ENCODE measurements at places on chromosomes 4 and X.

- DNase-seq: no peak
These were observed 377.9 kb downstream of the SMARCA1 start for GRCh38 chrX:129145385-129145784.

- DNase-seq: no peak
These were observed 9.1 kb downstream of the QDPR start for GRCh38 chr4:17502756-17503155.

DNA sequence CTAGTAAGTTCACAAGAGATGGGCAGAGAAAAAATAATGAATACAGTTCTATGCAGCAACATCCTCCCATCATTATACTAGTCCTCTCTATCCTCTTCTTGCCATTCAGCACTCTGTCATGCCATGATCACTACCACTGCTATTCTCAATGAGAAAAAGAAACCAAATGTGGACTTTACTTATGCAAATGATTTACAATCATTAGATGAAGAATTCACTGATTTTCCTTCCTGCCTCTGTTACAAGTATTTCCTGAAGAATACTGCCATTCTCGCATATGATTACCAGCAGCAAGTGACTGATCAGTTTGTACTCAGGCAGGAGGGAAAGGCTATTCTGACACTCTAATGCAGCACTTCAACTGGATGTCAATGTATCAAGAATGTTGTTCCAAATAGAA, 50.3 kb downstream of the WDFY3 start:
- no peak for DNase-seq

DNA sequence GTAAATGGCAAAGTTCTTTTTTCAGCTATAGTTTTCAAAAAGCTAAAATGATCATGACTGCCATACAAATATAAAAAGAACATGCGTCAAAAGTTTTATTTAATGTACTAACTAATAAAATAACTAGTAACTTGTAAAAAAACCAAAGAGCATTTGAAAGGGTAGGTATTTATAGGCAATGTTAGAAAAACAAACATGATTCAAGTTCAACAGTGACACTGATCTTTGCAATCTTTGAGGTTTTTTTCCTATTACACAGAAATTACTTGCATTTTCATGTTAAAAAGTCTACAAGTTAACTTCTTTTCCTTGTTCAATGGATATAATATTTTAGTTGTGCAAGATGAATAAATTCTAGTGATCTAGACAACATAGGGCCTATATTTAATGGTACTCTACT, 72.3 kb upstream of the GRID2 start:
- no peak for DNase-seq

- no peak for DNase-seq
These were observed 291.2 kb downstream of the TEX13A start for GRCh38 chrX:104929324-104929723.

DNA sequence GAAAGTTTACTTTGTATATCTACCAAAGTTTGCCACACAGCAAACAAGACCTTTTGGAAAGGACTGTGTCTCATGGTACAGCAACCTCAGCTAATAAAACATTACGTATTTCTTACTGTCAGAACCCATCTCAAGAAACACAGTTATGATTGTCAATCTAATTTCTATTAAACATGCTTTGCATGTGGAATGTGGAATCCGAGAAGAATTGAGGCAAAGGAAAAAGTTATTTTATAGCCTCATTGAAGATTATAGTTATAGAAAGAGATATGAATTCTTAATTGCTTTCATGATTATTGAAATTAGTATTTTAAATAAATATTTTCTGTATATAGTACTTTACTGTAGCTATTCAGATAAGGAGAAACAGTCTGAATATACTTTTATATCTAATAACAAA, 5.4 kb downstream of the PCDH7 start:
- no peak for DNase-seq

GRCh38 chr4:158008551-158009218, 164.1 kb downstream of the GASK1B start:
- DNase-seq: peak; percentile 30

DNA sequence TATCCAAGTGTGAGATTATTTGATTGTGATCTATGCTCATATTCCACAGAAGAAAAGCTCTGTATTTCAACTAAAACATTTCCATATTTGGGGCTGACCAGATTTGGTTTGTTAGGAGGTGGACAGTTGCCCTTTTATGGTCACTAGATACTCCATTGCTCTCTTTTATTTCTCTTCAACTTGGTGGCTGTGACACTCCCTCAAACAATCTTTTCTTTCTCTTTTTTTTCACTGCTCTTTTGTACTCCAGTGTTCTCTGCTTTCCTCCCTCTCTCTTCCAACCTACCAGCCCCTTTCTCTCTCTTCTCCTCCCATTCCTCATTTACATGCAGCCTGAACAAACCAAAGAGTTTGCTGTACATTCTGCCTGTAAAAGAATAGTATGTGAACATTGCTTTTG, 48.8 kb downstream of the RBPJ start:
- DNase-seq: no peak

DNA sequence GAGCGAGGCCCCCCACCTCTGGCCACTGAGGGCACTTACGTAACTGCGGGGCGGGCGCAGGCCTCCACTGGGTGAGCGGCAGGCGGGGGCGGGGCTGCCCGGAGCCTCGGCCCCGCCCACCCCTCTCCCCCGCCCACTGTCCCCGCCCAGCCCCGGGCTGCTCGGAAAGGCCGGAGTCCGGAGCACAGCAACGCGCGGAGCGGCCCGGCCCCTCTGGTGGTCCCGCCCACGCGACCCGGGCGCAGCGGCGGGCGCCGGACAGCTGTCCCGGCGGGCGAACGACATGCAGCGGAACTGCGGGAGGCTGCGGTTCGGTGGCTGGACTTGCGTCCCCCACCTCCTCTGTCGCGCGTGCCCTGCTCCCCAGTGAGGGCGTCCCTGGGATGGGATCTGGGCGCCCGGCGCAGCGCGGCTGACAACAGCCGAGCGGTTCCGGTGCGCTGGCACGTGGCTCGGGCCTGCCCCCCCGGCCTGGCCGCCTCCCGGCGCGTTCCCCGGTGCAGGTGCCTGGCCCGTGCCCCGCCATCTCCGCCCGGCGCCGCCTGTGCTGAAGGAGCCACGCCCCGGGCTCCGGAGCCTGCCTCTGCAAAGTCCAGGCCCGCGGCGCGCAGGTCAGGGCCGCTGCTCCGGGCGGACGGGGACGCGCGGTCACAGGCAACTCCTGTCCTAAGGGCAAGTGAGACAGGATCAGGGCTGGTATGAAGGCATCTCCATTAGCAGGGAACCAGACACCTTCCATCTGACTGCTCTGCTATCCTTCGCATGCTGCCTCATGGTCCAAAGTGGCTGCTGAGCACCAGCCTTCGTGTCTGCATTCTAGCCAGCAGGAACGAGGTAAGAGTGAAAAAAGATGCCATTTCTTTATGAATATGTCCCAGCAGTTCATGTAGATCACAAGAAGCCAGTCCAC, 21.8 kb upstream of the JAKMIP1 start:
- peak; percentile 40 for DNase-seq

GRCh38 chr4:61336916-61337315, 136.8 kb downstream of the ADGRL3 start:
- DNase-seq: no peak

DNA sequence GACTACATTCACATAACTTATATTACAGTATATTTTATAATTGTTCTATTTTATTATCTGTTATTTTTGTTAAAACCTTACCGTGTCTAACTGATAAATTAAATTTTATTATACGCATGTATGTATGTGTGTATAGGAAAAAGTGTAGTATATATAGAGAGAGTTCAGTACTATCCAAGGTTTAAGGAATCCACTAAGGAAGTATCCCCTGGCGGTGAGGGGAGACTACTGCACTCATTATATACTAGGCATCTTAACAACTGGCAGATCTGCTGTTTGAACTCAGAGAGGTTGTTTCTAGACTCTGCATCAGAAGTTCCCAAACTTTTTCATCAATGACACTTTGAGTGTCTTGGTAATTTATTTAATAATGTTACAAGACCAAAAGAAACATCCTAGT, 70.9 kb downstream of the NDST4 start:
- DNase-seq: no peak

- DNase-seq: no peak
These were observed 8.0 kb upstream of the CCDC110 start for GRCh38 chr4:185479507-185479971.

DNA sequence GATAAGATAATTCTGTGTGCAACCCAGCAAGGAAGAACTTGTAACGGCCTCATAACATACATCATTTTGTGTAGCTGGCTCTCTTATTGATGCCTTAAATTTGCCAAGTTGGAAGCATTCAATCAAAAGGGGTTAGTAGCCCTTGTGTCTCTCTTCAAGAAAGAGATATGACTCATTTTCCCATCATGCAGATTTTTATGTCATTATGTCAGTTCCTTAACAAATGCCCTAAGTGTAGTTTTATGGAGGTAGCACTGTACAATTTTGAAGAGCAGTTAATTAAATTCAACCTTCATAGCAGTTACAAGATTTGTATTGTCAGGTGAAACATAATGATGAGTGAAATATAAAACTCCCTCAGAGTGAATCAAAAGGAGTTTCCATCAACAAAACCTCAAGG, 215.6 kb downstream of the GRIA3 start:
- no peak for DNase-seq

DNA sequence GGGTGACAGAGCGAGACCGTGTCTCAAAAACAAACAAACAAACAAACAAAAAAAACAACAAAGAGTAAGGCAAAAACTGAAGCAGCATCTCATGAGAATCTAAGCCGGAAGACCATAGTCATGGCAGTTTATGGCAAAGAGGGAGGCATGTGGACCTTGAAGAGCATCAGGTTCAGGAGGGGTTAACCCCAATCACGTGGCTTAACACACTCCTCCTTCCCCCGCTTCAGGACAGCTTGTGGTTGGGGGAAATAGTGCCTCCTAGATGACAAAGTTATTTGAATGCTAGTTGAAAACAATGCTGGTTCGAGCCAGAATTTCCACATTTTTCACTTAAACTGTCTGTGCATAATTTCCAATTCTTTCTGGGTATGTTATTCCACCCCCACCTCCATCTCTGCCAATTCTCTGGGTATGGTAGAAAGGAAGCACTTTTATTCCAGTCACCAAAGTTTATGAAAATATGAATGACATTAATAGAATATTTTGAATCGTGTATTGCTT, 11.7 kb upstream of the MAP7D3 start:
- no peak for DNase-seq

DNA sequence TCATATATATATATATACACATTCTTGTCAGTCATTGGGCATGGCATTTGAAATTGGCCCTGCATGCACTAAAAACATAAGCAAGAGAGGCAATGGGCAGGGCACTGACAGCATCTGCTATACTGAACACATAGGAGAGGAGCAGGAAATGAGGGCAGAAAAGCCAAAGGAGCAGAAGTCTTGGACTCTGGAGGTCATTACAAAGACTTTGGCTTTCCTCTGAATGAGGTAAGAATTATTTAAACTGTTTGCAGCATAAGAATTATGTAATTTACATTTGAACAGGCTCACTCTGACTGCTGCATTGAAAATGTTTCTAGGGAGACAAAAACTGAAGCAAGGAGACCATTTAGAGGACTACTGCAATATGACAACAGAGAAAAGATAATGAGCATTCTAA, 396.5 kb downstream of the PRDM5 start:
- DNase-seq: no peak

DNA sequence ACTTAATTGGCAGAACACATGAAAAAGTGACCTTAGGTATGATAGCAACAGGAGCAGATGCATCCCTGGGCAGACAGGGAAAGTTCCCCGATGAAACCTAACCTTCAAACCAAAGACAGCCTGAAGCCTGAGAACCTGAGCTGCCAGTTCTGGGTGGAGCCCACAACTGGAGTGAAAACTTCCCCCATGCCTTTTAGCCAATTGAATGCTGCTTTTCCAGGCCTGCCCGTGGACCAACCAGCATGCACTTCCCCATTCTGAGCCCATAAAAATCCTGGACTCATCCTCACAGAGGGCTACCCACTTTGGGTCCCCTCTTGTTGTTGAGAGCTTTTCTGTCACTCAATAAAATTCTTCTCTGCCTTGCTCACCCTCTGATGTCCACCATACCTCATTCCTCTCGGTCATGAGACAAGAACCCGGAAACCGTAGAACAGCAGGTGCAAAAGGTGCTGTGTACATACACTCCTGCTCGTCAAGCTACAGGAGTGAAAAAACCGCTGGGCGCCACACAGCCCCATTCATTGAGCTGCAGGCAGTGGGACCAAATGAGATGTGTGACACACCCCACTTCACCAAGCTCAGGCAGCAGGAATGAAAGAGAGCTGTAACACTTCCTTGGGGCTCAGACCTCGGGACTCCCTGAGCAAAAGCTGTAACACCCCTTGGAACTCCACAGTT, 13.9 kb upstream of the SLC7A11 start:
- DNase-seq: no peak

- DNase-seq: no peak
These were observed 32.5 kb downstream of the TLL1 start for GRCh38 chr4:165905405-165906027.

GRCh38 chr4:128379860-128380259, 92.2 kb upstream of the PGRMC2 start:
- DNase-seq: no peak

- no peak for DNase-seq
These were observed 109.6 kb upstream of the PAQR3 start for GRCh38 chr4:79048878-79049277.

DNA sequence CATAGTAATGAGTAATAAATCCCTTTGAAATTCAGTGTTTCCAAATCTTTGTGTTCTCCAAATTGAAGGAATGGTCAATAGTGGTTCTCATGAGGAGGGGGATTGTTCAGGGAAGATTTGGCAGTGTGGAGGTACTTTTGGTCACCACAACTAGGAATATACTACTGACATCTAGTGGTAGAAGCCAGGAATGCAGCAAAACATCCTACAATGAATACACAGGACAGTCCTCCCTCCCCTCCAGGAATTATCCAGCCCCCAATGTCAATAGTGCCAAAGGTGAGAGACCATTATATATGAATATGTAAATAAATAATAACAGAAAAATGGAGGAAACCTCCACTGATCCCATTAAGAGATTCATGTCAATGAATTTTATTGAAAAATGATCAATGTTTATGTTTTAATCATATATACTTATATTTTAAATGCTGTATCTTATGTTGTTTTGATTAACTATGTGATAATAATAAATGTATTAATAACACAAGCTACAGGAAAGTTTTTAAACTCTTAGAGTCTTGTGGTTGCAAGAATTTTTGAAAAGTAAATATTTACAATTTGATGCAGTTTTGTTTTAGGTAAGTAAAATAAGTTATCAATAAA, 14.4 kb upstream of the FAM9A start:
- no peak for DNase-seq

DNA sequence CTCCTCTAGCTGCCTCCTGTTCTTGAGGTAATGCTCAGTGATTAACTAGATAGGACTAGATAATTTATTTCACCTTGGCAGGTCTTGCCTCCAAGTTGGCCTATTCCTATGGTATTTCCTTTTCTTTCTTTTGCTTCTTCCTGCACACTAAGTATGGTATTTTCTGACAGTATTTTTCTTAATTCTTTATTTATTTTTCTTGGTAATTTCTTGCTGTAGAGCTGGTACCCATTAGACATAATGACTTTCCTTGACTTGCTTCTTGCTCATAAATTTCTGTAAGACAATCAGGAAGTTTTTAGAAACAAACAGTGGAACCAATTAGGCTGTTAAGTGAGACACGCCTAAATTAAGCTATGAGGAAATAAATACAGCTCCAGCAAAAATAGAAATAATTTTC, 9.5 kb downstream of the RAB9A start:
- no peak for DNase-seq
